ENCODE measurements at places on chromosomes 12 and 14. TPM values are rescaled to one million over a fixed set of nuclear protein-coding genes. Genes with fewer than 3 reads are reported as not detected.

The RD3L gene
- not detected for polyA plus RNA-seq

The SERPINA12 gene
- polyA plus RNA-seq, result 0.71 TPM

The PAH gene
- polyA plus RNA-seq, result 1.3 TPM

The REP15 gene
- 0.94 TPM for polyA plus RNA-seq

The C12orf42 gene
- polyA plus RNA-seq, result 0.94 TPM

The LIN7A gene
- 0.57 TPM for polyA plus RNA-seq
